ENCODE measurements at places on chromosomes 13 and 19.

DNA sequence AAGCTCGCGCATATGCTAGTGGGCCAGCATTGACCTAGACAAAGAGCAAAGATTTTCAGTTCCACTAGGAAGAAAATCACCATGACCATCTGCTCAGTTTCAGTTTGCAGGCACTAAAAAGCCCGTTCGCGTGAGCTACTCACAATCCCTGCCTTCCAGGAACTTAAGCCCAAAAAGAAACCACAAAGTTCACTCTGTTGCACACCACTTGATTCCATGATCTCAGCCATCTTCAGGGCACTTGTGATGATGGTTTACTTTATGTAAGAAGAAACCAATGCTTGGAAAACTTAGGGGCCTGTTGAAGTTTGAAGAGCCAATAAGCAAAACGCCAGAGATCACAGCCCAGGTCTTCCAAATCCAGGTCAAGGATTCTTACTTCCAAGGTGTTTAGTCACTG, 45.0 kb upstream of the SLC15A1 start:
- no peak for DNase-seq

GRCh38 chr19:54077334-54077733, 3.8 kb downstream of the TARM1 start:
- no peak for DNase-seq

DNA sequence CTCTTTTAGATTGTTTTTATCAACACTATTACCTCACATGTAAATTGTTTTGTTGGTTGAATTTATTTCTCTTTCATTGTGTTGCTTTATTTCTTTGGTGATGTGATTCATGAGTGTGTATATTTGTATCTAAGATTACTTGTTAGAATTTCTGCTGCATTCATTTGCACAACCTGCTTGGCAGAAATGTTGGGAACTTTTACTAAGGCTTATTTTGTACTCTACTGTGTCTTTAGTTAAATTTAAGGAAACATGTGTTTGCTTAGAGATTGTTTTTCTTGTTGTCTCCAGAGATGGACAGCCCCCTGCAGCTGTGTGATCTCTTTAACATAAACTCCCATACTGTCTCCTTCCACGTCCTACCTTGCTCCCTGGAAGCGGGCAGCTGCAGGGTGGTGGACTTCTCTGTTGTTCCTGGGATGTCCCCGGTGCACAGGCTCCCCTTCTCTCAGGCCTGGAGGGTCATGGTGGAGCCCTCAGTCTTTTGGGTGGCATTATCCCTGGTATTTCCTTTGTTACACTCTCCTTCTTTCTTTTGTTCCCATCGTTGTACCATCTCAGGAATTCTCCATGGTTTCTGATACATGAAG, 212.0 kb upstream of the SPRY2 start:
- DNase-seq, result no peak

DNA sequence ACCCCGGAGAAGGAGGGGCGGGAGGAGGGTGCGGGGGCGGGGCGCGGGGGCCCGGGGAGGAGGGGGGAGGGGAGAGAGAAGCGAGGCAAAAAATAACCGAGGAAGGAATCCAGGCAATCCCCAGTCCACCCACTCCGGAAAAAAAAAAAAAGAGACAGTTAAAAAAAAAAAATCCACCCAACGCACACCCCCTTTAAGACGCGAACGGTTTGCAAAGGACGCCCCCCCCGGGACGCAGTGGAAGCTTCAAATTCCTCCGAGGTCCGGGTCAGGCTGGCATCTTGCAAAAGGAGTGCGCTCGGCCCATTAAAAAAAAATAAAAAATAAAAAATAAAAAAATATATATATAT, at the start of gene CACNA1A:
TSS of gene CACNA1A (minus strand) at position 9 of the 350 bp plus-strand sequence. CDS start 255 bp downstream, outside the sequence.
- DNase-seq, result no peak

DNA sequence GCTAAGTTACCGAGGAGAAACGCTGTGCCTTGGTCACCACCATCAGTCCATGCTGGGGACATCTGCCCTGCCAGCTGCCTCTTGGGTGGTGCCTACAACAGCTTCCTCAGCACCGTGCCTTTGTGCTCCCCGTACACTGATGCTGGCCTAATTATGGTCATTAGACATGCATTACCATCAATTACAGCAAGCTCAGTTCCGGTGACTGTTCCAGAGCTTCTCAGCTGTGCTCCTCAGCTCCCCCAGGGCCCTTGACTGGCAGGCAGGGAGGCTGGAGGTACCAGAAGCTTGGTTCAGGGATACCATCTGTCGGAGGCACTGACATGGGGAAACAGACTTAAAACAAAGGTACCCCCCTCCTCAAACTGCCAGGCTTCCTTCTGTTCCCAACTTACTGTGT, 40.2 kb downstream of the CILP2 start:
- DNase-seq, result no peak

DNA sequence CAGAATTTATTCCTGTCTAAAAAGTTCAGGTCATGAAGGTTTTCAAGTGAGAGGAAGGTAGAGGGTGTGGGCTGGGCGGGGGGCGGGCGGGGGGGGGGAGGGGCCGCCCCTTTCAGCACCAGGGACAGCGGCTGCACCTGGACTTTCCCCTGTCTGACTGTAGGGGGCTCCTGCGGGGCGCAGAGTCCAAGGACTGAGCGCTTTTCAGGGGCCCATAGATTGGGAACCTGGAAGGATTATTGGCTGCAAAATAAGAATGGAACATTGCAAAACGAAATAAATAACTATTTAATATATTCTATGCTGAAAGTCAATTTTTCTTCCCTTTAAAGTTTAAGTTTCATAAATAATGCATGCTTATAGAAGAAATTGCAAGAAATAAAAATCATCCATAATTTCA, 8.9 kb upstream of the CYP4F3 start:
- no peak for DNase-seq

DNA sequence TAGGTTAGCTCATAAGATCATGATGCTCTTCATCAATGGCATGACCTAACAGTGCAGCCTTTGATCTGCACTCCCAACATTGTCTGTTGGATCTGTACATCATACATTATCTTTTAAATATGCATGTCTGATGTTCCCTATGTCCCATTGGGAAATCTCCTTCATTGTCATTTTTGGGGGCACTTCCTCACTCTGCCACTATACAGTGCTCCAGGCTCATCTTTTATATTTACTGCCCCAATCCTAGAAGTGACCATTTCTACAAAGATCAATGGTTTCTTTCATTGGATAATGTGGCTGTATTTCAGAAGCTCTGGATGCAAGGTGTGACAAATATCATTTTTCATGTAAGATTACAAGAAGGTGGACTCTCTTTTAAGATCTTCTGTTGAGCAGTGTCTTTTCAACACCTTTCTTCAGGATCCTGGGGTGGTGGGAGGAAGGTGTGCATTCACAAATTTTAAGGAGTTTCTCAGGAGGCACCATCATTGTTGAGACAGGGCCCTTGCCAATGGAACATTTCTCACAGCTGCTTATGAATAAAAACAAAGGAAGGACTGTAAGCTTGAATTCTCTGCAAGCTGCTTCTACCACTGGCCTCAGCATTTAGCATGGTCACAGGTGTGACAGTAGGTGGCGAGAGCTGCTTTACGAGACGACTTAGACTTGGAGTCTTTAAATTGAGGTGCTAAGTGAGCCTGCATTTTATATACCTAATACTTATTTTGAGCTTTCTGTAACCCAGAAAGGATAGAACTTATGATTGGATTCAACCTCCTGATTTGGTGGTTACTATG, 403.0 kb downstream of the LMO7 start:
- DNase-seq, result no peak

GRCh38 chr13:98539666-98540065, 37.2 kb downstream of the STK24 start:
- DNase-seq, result no peak

GRCh38 chr19:40155749-40156265, 35.4 kb upstream of the MAP3K10 start:
- no peak for DNase-seq

GRCh38 chr13:57637515-57637914, 6.0 kb downstream of the PCDH17 start:
- no peak for DNase-seq

GRCh38 chr19:38852231-38853044, 2.7 kb upstream of the HNRNPL start:
- DNase-seq, result peak; percentile 67

- DNase-seq, result no peak
These were observed 246.5 kb downstream of the DCT start for GRCh38 chr13:94232956-94233355.

DNA sequence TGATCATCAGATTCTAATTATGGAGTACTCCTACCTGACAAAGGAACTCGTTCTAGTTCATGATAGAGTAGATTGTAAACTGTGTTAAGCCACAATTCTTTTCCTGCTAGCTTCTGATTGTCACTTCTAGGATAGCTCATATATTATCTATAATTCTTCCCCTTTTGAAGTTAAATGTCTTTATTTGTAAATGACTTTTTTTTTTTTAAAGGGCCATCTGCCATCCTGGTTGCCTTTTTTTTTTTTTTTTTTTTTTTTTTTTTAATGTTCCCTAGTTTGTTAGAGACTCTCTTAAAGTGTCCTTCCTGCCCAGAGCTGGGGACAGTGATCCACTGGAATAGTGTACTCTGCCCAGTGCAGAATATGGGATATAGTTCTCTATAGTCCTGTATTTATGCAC, 4.3 kb downstream of the CHAMP1 start:
- DNase-seq, result no peak

- DNase-seq, result no peak
These were observed 7.3 kb upstream of the SBK3 start for GRCh38 chr19:55552620-55553019.

DNA sequence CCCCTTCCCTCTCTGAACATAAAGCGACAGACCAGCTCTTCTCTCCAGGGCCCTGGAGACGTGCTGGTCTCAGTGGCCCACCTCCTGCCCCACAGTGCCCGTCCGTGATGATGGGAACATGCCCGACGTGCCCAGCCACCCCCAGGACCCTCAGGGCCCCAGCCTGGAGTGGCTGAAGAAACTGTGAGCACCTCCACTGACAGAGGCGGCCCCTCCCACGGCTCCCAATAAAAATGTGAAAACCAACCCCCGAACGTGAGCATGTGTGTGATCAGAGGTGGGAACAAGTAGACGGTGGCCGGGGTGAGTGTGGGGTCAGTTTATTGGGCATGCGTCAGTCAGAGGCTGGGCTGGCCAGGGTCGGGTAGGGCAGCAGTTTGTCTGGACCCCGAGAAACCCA, 4.1 kb downstream of the NDUFA3 start:
- no peak for DNase-seq

DNA sequence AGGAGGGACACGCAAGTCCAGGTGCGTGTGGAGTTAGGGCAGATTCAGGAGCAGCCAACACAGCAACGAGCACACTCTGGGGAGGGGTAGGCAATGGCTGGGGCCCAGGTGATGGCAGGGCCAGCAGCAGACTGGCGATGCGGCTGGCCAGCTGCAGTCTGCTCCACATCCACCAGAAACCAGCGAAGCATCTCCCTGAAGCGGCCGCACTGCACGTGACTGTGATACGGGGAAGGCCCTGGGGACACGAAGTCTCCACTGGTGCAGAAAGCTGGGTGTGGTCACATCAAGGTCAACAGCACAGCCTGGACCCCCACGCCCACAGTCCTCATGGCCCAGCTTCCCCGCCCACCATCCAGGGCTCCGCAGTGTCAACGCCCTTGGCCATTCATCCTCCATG, 21.3 kb upstream of the EPHX3 start:
- DNase-seq, result no peak

GRCh38 chr19:54158812-54159351, 639 bp downstream of the LENG1 start:
- DNase-seq, result peak; percentile 47

GRCh38 chr13:108155185-108156106, 59.9 kb downstream of the LIG4 start:
- DNase-seq, result peak; percentile 62

GRCh38 chr13:93851236-93851635, 624.6 kb downstream of the GPC6 start:
- DNase-seq, result no peak

GRCh38 chr13:41577436-41577835, 120.1 kb downstream of the RGCC start:
- no peak for DNase-seq

DNA sequence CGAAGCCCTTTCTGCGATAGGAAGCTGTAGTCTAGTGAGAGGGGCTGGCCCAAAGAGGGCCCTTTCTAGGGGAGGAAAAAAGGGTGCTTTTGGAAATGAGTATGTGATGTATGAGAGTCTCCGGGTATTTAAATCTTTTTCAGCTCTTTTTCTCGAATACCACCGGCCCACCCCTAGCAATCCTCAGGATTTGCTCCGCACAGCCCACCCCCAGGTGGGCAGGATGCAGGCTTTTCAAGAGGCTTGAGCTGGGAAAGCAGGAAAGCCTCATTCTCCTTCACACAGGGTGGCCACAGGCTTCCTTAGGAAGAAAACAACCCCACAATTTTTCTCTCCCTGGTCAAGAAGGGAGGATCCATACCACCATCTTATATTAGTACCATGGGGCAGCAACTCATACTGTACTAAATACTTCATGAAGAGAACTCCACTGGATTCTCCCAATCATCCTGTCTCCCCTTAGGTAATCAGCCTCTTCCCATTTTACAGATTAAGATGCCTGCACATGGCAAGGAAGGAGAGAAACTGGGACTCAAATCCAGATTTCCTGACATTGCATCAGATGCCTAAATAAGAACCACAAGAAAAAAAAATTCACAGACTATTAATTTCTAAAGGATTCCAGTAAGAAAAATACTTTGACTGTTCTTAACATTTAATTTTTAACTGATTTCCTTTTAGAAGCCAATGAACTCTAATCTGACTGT, 84.4 kb downstream of the STK24 start:
- no peak for DNase-seq

GRCh38 chr19:14404312-14404711, 14.8 kb downstream of the DDX39A start:
- DNase-seq, result no peak

DNA sequence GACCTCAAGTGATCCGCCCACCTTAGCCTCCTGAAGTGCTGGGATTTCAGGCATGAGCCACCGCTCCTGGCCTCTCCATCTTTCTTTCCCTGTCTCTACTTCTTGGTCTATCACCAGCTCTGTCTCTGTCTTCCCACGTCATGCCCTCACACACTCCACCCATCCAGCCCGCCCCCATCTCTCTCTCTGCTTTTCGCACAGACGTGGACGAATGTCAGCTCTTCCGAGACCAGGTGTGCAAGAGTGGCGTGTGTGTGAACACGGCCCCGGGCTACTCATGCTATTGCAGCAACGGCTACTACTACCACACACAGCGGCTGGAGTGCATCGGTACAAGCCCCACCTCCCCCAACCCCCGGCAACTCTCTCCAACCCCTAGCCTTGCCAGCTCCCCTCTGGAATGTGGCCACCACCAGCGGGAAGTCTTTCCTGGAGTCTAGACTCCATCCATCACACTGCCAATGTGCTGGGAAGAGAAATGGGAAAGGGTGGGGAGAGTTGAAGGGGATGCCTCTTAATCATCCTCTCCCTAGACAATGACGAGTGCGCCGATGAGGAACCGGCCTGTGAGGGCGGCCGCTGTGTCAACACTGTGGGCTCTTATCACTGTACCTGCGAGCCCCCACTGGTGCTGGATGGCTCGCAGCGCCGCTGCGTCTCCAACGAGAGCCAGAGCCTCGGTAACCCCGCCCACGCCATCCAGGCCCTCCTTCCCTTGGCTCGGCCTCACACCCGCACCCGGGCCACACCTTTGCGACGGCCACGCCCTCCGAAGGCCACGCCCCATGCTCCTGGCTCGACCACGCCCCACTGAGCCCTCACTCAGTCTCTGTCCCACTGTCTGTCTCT, 22.5 kb downstream of the LTBP4 start:
- DNase-seq, result no peak

GRCh38 chr13:85286081-85286480, 513.1 kb downstream of the SLITRK6 start:
- no peak for DNase-seq
